ENCODE measurements at places on chromosomes 3 and 15.

DNA sequence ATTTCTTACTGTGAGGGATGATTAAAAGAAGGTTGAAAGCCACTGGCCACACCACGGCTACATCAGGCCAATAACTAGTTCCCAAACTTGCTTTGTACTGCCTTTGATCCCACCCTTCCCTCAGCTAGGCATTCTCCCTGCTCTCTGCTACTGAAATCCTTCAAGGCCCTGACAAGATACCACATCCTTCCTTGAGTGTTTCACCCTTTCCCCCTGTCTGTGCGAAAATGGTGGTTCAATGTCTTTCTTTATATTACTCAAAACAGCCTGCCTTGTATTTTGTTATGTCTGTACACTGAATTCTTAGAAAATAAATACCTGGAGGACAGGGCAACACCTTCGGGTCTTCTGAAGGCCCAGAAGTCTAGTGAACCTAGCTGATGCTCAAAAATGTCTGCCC, 932 bp upstream of the VPS8 start:
- no peak for DNase-seq

GRCh38 chr3:47714606-47715005, 67.1 kb downstream of the SMARCC1 start:
- DNase-seq, result no peak

GRCh38 chr3:37902674-37903073, 41.0 kb downstream of the CTDSPL start:
- DNase-seq, result no peak

DNA sequence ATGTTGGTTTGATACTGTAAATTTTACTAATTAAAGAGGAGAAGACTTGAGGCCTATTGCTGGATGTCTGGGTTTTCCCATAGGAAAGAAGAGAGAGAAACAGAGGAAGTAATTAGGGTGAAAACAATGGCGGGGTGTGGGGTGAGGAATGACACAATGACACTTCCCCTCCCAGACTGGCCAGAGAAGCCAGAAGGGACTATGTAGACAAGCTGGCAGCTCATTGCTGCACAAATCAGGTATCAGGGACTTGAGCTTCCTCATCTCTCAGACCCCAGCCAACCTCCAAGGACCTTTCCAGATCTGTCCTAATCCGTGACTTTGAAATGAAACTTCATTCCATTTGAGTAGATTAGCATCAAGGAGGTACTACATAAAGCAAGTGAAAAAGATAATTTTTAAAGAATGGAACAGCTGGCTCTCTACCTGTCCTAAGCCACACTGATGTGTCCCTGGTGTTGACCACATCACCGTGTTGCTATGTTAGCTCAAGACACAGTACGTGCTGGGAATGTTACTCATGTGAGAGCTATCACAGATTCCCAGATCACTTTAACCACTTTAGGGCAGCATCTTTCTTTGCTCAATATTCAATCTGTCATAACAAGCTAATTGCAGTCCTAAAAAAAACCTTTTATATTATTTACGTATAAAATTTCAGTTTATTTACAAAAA, 22.2 kb downstream of the TMEM212 start:
- no peak for DNase-seq

DNA sequence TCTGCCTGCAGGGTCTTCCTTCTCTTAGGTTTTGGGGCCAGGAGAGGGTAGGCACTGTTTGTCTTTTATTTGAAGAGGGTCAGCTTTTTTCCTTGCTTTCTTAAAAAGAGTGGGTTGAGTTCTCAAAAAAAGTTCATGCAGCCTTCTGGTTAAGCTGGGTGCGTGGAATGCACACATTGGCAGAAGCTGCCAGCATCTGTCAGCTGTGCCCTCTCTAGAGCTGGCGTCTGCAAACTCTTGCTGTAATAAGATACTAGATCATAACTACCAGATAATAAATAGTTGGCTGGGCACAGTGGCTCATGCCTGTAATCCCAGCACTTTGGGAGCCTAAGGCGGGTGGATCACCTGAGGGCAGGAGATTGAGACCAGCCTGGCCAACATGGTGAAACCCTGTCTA, 373.4 kb downstream of the OCA2 start:
- no peak for DNase-seq
